ENCODE measurements at places on chromosomes 11 and 22.

DNA sequence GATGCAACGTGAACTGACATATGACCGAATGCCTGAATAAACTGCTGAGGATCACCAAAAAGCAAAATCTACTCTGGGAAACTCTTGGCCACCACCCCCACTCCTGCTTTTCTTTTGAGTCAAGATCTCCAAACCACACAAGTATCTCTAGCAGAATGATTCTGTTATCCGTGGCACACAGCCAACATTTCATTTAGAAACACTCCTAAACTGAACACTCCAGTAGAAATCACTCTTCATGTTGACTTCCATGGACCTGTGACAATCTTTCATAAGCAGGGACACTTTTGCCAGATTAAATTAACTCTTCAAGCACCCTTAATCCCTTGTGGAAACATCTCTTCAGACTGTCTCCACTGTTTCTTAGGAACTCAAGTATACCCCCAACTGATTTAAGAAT, 44.4 kb downstream of the VSIG10L2 start:
- DNase-seq, result no peak

- DNase-seq, result peak; percentile 92
Measured at GRCh38 chr11:65588199-65589054, 7.2 kb downstream of the KCNK7 start.

- no peak for DNase-seq
Measured at GRCh38 chr22:39151329-39151975, 1.0 kb downstream of the CBX7 start.

DNA sequence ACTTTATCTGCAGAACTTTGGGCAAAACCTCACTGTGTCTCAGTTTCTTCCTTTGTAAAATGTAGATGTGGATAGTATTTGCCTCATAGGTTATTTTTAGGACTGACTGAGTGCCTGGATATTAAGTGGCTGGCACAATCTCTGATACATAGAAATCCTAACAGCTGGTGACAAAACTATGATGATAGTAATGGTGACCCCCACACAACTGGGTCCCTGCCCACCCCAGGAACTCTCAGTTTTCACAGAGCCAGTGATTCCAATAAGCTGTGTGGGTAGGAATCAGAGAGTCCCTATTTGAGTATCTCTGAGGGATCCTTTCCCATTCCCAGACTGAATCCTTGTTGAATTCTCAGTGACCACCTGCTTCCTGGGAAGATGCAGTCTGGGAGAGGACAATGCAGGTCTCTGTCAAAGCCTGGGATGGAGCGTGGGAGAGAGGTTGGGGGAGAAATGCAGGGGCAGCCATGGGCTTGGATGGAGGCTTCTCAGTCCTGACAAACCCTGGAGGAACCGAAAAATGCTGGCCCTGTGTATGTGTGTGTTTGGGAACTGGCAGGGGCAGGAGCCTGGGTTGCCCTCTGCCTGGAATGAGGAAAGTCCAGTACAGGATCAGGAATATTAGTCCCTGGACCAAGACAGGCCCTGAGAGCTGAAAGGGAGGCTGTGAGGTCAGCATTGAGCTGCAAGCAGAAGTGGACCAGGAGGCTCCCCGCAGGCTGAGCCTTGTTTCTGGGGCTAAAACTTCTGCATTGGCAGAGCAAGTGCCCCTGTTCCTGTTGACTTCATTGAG, 6.1 kb upstream of the P2RY6 start:
- no peak for DNase-seq

GRCh38 chr11:78034623-78035022, 11.5 kb upstream of the KCTD14 start:
- DNase-seq, result no peak

DNA sequence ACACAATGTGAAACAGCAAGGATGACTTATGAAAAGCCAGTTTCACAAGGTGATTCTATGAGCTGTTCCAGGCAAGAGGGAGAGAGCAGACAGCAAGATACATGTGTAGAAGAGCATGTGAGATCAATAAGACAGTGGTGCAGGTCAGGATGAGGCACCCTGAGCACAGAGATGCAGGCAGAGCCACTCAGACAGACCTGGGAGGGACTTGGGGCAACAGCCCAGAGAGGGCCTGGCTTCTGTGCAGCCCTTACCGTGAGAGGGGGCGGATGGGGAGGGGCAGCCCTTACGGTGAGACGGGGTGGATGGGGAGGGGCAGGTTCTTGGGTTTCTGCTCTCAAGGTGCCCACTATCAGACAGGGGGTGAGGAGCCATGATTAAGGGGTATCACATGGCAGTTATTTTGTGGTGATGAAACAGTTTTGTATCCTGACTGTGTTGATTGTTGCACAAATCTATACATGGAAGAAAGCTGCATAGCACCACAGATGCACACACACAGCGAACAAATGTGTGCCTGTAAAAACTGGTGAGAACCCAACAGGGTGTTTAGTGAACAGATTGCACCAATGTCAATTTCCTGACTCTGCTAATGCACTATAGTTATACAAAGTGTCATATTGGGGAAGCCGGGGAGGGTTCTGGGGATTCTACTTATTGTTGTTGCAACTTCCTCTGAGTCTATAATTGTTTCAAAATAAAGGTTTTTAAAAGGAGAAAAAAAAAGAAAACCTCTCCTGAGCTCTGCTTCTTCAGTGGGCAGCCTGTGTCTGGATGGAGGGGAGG, 5.2 kb upstream of the C22orf42 start:
- no peak for DNase-seq

- no peak for DNase-seq
Measured at GRCh38 chr11:72430741-72431570, 3.4 kb downstream of the CLPB start.

- DNase-seq, result no peak
Measured at GRCh38 chr11:12195768-12196167, 85.4 kb downstream of the MICAL2 start.
